ENCODE measurements at places on chromosomes 5 and 9.

GRCh38 chr5:178314061-178314660 is 81.6 kb upstream of the PHYKPL start:
- DNase-seq: no peak

- DNase-seq: no peak
Measured at GRCh38 chr5:95075111-95075510, 209.8 kb downstream of the MCTP1 start.

GRCh38 chr5:171513591-171513990 is 94.1 kb downstream of the FGF18 start:
- no peak for DNase-seq

DNA sequence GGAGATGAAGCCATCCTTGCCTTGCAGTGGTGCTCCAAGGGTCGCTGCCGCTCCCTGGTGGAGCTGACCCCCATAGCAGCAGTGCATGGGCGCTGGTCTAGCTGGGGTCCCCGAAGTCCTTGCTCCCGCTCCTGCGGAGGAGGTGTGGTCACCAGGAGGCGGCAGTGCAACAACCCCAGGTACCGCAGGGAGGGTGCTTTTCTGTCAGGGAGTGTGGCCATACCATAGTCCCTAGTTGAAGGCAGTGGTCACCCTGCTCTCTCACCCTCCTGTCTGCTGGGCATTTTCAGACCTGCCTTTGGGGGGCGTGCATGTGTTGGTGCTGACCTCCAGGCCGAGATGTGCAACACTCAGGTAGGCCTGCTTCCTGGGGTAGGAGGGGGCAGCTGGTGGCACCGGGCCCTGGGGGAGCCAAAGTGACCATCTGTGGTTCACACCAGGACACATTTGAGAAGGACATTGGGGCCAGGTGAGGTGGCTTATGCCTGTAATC is 11.2 kb downstream of the ADAMTS13 start:
- DNase-seq: no peak

DNA sequence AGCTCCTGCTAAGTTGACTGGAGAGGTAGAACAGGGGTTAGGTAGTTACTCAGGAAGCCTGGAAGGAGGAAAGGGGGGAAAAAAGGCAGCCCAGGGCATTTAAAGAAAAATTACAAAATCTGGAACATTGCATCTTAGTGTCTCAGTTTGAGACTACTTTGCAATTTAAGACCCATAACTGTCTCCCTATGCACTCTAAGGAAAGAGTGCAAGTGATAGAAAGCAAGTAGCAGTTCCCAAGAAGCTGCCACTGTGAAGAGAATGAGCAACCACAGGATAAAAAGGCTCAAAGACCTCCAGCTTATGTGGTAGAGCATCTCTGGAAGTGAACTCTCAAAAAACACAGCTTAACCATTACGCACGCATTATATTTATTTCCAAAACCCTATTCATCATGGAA is 141.8 kb downstream of the SLCO4C1 start:
- no peak for DNase-seq

DNA sequence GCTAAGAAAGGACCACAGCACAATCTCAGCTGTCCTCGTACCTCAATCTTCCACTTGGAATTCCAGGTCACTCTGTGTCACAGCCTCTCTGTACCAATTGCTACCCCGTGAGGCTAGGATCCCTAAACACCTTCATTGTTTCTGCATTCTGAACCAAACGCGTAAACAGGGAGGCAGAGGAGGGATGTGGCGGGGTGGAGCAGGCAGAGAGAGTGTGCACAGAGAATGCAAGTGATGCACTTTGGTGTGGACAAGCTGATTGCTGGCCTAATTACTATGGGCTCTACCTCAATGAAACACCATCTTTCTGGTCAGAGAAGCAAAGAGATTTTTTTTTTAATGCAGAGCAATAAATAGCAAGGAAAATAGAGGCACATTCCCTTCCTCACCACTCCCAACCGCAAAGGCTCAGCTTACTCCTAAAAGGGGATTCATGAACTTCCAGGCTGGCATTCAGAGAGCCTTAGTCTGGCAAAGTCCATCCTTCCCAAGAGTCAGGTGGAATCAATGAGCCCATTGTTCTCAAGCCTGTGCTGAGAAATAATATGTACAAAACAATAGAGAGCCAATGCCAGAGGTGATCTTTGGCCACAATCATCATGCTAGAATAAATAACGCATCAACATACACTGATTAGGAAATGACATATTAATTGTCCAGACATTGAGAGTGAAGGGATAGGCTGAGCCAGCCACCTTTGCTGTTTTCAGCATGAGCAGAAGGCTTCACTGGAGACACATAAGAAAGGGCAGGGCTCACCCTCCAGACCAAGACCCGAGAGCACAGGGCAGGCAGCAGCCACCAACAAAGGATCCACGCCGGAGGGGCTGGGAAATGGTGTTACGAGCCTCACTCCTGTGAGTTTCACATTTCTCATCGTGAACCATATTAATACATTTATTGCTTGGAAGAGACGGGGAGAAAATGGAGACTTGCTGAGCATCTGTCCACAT is 278.8 kb downstream of the ENC1 start:
- DNase-seq: no peak

DNA sequence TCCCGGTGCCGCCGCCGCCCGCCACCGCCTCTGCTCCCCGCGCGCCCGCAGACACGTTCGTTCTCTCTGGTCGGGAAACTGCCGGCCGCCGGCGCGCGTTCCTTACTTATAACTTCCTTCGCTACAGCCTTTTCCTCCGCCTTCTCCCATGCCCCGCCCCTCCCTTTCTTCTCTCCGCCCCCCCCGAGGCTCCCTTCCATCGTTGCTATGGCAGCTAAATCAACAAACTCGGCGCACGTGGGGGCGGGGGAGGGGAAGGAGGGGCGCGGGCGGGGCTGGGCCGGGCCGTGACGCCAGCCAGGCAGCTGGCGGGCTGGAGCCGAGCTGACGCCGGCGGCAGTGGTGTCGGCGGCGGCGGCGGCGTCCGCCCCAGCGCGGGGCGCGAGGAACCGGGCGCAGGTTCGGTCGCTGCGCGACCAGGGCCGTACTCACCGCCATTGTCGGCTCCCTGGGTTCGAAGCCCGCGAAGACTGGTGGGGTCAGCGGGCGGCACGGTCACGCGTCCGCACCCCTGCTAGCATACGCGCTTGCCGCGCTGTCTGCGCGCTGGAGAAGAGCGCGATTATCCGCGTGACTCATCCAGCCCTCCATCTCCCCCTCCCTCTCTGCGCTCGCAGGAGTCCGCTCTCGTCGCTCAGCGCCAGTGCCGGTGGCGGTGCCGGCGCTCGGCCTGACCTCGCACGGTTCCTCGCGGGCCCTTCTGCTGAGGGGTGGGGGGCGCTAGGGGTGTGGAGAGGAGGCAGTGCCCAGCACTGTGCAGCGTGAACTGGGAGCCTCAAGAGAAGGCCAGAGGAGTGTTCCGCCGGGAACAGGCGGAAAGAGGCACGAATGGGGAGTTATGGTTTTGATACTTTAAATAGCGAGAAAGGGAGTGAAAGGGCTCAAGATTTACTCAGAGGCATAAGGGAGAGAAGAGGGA is at the start of gene KLF4:
Gene KLF4 (minus strand): TSS at position 83 of the 919 bp plus-strand sequence. CDS start 597 bp downstream, outside the sequence.
- peak; percentile 92 for DNase-seq

GRCh38 chr9:123741214-123741613 is 188.7 kb downstream of the DENND1A start:
- DNase-seq: no peak

DNA sequence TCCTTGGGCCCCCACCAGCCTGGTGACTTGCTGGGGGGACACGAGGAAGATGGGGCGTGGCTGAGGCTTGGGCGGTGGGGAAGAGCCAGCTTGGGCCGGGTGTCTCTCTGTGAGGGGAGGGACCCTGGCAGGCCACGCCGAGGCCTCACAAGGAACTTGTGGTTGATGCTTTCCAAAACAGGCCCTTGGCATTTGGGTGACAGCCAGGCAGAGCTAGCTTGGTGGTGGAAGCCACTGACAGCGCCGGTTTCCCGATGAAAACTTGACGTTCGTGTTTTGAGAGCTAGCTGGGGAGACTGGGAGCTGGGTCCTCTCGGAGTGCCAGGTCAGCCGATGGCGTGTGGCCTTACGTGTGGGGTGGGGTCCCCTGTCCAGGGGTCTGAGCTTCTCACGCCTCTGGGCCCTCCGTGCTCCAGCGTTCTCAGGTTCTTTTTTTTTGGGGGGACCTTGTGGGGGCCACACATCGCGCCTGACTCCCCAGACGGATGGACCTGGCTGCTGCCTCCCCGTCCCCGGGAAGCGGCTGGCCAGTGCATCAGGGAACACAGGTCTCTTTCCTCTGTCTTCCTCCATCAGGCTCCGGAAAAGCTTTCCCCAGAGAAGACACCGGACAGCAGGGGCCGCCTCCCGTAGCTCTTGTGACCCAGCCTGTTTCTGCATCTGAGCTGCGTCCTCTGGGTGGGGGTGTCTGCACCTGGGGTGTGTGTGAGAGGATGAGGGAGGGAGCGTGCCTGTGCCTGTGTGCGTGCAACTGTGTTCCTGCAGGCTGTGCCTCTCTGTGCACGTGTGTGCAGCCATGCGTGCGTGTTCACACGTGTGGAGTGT is 129.3 kb upstream of the LPCAT1 start:
- DNase-seq: peak; percentile 33

DNA sequence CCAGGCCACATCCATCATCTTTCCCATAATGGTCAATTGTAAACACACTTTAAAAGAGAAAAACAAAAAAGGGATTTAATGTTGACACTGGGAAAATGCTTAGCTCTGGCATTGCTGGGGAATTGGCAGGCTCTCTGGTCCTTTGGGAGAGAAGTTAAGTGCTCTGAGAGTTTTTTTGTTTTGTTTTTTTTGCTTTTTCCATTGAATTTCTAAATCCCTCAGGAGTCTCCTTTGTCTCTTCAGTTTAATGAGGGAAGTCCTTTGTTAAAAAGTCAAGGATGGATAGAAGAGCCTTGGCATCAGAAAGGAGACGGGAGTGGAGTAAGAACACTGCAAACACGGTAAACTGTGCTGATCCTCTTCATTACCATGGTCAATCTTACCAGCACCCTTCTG is 7.1 kb upstream of the HAND1 start:
- no peak for DNase-seq

DNA sequence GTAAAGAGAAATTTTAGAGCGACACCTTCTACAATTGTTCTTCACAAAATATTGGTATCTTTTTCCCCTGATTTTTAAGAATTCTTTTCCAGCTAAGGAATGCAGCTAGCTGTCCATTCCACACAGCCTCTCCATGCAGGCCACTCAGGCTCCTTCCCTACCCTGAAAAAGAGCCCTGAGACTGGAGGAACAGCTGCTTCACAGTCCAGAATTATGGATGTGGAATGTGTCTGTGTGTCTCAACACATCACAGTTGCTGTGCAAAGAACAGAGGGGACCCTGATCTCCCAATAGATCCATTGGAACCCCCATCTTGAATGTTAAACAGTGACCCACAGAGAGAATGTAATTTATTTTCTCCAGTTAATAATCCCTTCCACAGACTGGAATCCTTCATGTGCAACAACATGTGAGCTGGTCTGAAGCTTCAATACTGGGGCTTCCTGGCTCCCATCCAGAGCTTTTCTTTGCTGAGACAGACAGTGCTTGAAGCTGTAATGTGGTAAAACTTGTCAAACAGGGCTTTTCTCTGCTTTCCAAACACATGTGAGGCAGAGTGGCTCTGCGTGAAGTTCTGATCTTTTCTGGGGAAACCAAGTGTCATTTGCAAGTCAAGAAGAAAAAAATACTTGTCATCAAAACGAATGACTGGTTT is 53.3 kb upstream of the SMC5 start:
- DNase-seq: no peak

GRCh38 chr9:133750982-133751649 is 13.0 kb upstream of the SARDH start:
- peak; percentile 21 for DNase-seq

DNA sequence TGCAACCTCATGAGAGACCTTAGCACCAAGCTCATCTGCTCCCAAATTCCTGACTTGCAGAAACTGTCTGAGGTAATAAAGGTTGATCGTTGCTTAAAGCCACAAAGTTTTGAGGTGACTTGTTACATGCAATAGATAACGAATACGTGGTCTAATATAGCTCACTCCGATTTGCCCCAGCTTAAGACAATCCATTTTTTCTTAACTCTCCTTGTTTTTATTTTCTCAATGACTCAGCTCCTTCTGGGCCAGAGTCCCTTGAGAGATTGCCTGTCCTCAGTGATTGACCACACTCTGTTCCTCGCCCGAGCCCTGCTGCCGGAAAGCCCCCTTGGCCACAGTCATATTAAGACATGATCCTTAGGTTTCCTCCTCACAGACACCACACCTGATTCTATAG is 63.7 kb upstream of the FANCC start:
- no peak for DNase-seq

GRCh38 chr9:19554529-19554928 is 145.7 kb downstream of the ACER2 start:
- DNase-seq: no peak

- peak; percentile 64 for DNase-seq
Measured at GRCh38 chr9:37471942-37472684, 6.9 kb upstream of the ZBTB5 start.

DNA sequence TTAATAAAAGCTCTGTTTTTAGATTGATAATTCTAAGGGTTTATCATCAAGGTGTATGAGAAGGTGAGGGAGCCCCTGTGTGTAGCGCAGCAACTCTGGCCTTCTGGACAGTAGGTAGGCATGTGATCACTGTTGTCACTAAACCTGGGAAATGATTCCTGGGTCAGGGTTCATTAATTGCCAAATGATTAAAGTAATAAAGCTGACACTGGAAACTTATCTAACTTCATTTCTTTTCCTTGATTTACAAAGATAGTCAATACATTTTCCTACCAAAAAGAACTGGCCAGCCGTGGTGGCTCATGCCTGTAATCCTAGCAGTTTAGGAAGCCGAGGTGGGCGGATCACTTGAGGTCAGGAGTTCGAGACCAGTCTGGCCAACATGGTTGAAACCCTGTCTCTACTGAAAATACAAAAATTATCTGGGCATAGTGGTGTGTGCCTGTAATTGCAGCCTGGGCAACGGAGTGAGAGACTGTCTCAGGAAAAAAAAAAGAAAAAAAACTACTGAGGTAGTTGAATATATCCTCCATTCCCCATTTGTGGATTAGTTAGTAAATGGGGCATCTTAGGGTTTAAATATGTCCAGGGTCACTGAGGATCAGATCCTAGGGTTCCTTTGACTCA is 2.4 kb downstream of the EHMT1 start:
- no peak for DNase-seq

GRCh38 chr5:127076315-127077129 is 3.2 kb upstream of the C5orf63 start:
- no peak for DNase-seq

DNA sequence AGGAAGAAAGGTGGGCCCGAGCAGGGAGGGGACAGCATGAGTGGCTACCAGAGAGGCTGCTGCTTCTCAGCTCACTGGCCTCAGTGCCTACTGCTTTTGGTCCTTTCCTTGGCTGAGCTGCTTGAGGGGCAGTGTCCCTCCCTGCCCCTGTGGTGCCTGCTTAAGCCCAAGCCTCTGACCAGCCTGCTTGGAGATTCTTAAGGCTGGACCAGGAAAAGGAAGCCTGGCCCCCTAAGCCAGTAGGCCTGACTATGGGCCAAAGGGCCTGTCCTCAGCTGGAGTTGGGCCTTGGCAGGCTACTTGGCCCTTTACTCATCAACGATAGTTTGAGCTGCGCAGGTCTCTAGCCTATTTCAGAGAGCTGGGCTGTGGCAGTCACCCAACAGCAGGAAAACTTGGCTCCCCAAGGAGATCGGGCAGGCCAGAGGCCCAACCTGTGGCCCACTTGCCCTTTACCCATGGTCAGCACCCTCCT is 24.9 kb downstream of the TCF7 start:
- no peak for DNase-seq

- DNase-seq: no peak
Measured at GRCh38 chr5:147112899-147113298, 121.9 kb upstream of the STK32A start.

GRCh38 chr5:3701694-3702093 is 106.1 kb downstream of the IRX1 start:
- no peak for DNase-seq

- DNase-seq: no peak
Measured at GRCh38 chr5:146369691-146370090, 31.1 kb downstream of the POU4F3 start.

GRCh38 chr9:94654165-94654894 is 15.0 kb upstream of the FBP1 start:
- DNase-seq: no peak
